Suppressor macrophage treated with lipopolysaccharide for 4 hours (primary cell): ENCODE measurements at places on chromosomes 2 and 18.

DNA sequence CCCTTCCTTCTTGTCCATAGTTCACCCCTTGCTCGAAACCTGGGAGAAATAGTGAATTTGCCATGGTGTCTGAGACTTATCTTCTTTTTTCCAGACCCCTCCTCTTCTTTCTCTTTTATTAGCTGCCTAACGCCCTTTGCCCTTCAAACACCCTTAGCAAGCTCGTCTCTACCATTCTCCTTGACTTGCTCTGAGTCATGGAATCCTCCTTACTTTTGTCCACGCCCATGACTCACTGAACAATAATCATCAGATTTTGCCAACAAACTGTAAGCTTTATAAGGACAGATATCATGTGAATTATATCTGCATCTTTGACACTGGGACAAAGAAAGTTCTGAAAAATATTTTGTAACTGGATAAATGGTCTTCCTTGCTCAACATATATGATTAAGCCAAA lies 67.1 kb upstream of the CNTNAP5 start:
- no peak for DNase-seq

GRCh38 chr18:62210138-62210537 lies 23.1 kb downstream of the RELCH start:
- DNase-seq, result no peak

GRCh38 chr2:195575879-195576401 lies 81.1 kb upstream of the SLC39A10 start:
- DNase-seq, result peak; percentile 93

- no peak for DNase-seq
These were observed 42.5 kb upstream of the SCN1A start for GRCh38 chr2:166170356-166170755.

DNA sequence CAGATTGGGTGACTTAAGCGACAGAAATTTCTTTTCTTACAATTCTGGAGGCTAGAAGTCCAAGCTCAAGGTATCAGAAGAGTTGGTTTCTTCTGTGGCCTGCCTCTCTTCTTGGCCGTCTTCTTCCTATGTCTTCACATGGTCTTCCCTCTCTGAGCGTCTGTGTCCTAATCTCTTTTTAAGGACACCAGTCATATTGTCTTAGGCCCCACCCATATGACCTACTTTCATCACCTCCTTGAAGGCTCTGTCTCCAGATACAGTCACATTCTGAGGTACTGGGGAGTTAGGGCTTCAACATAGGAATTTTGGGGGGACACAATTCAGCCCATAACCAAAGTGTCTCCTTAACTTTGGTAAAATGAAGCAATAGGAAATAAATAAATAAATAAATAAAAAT lies 110.9 kb upstream of the EPC2 start:
- DNase-seq, result no peak

DNA sequence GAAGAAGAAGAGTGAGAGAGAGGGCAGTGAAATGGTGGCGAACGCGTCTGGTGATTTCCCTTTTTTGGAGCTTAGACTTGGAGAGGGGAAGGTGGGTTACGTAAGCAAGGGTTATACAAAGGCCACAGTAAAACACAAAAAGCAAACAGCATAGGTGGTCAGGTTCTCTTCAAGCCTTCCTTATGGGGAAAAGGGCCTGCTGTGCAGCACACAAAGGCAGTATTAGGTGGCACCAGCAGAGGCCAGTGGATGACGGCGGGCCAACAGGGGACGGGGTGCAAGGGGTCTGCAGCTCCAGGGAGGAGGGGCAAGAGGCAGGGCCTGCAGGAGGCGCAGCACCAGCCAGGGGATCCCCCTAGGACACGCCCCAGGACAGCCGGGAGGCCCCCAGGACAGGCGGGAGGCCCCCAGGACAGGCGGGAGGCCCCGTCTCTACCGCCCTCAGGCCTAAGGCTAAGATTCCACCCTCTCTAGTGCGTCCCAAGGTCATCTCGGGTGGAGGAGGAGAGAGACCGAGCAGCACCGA lies 32.6 kb upstream of the NPC1 start:
- peak; percentile 62 for DNase-seq

DNA sequence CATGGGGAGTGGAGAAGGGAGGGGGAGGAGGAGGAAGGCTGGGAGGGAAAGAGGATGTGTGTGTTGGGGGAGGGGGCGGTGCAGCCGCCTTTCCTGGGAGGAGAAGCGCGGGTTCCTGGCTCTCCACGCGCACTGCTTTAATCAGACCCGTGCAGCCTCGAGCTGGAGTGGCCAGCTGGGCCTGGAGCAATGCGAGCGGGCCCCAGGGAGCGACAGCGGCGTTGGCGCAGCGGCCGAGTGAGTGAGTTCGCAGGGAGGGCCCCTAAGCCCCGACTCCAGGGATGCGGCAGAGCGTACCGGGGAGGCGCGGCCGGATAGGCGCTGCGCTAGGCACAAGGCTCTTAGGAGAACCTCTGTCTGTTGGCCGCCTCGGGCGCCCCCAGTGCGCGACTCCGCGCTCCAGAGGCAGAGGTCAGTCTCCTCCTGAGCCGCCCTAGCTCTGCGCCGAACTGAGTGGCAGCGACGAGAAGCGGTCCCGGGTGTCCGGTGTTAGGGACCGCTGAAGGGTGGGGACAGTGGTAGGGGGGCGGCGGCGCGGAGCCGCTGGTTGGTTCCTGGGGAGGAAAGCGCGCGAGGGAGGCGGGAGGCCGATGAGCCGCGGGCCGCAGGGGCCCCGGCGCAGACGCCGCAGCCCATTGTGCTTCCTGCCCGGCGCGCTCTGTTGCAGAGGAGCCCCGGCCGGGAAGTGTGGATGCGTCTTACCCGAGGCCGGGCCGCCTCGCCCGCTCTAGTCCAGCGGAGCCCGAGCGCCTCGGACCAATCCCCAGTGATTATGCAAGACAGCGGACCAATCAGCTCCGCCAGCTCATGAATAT lies 455 bp upstream of the DLX1 start:
- DNase-seq, result peak; percentile 93

DNA sequence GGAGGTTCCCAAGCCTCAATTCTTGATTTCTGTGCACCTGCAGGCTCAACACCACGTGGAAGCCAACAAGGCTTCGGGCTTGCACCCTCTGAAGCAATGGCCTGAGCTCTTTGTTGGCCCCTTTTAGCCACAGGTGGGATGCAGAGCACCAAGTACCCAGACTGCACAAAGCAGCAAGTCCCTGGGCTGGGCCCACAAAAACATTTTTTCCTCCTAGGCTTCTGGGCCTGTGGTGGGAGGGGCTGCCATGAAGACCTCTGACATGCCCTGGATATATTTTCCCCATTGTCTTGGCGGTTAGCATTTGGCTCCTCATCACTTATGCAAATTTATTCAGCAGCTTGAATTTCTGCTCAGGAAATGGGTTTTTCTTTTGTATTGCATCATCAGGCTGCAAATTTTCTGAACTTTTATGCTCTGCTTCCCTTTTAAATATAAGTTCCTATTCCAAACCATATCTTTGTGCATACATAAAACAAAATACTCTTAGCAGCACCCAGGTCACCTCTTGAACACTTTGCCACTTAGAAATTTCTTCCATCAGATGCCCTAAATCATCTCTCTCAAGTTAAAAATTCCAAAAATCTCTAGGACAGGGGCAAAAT lies 9.0 kb upstream of the MATN3 start:
- DNase-seq, result peak; percentile 20

- DNase-seq, result no peak
These were observed 41.7 kb downstream of the AGAP1 start for GRCh38 chr2:235535423-235536130.
